ENCODE measurements at places on chromosomes 7 and 10.

- DNase-seq, result no peak
Observed at GRCh38 chr7:16627236-16627635, 18.3 kb downstream of the ANKMY2 start.

DNA sequence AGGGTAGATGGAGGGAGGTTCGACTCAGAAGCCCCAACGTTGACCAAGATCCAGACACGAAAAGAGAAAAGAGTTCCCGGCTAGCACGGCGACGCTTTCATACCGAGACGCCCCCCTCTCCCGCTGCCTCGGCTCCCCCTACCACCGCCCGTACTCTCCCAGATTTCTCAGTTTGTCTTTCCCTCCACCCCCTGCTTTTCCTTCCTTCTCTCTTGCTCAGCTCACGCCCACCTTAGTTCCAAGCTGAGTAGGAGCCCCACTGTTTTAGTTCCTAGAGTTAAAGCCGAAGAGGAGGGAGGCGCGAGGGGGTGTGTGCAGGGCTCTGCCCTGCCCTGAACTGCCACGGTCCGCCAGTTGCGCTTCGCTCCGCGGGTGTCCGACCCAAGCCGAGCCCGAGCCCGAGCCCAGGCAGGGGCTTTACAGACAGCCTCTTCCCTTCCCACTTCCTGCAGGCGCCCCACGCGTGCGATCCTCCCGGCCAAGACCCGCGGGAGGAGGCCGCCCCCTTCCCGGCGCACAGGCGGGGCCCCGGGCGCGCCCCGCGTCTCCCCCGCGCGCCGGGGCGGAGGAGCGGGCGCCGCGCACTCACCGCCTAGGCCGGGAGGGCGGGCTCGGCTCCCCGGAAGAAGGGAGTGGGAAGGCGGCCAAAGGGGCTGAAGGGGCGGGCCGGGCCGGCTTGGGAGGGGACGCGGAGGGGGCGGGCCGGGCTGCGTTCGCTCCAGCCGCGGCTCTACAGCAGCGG lies at the start of gene EPHB6:
TSS of gene EPHB6 (plus strand) at position 705 of the 742 bp plus-strand sequence. CDS start 8,152 bp downstream, outside the sequence.
- no peak for DNase-seq

- no peak for DNase-seq
Observed at GRCh38 chr10:51230887-51231585, 156.7 kb downstream of the PRKG1 start.

DNA sequence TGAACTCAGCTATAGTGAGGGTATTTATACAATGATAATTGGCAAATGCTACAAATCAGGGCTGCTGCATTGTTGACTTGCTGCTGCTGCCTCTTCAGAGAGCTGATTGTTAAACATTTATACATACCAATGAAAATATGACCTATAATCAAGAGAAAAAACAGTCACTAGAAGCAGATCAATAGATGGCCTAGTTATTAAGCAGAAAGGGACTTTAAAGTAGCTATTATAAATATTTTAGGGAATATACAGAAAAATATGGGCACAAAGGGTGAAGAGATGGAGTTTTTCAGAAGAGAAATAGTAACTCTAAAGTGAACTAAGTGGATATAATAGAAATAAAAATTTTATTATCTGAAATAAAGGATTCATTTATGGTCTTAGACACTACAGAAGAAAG lies 14.4 kb upstream of the UNC5B start:
- no peak for DNase-seq

- no peak for DNase-seq
Observed at GRCh38 chr10:104897696-104898095, 256.6 kb downstream of the SORCS3 start.

GRCh38 chr7:88217675-88218428 lies 2.0 kb downstream of the SRI start:
- no peak for DNase-seq

DNA sequence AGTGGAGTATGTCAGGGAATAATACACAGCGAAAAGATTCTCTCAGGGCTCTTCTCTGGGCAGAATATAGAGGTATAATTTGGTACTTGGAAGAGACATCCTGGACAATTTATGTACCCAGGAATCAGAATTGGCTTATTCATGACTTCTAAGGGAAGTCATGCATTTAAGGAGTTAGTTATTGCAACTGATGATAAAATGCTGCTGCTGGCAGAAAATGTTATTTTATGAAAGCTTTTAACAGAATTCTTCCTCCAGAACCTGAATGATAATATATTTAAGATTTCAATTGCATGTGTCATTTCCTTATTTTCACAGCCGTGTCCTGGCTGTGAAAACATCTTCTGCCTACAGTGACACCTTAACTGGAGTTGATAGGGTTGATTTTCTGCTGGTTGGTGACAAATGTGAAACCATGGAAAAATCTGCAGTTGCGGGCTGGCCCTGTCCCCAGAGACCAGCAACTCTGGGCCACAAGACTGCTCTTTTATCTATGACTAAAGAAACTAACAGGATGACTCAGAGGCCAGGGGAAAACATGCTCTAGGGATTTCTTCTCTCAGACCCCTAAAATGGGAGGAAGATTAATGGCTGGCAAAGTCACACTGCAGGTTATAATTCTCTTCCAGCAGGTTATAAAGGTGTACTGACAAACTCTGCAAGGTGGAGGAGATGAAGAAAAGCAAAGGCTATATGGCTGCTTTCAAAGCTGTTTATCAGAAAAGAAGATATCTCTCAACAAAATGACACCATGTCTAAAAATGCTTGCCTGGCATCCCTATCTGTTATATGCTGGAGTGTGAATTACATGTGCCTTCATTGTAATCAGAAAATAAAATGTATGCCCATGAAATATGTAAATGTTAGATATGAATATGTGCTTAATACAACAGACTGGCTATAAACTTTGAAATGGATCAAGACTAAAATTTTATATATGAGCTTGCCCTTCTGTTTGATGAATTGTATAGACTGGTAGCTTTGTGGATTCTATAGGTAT lies 12.1 kb upstream of the TRUB1 start:
- no peak for DNase-seq

DNA sequence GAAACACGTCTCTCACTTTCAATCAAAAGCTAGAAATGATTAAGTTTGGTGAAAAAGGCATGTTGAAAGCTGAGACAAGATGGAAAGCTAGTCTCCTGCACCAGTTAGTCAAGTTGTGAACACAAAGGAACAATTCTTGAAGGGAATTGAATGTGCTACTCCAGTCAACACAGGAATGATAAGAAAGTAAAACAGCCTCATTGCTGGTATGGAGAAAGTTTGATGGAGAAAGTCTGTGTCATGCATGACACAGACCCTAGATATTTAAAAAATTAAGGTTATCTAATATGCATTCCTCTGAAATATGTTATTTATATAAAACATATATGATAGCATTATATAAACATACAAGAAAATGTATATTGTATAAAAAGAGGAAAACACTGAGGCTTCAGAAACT lies 699.4 kb upstream of the FZD8 start:
- DNase-seq, result no peak

DNA sequence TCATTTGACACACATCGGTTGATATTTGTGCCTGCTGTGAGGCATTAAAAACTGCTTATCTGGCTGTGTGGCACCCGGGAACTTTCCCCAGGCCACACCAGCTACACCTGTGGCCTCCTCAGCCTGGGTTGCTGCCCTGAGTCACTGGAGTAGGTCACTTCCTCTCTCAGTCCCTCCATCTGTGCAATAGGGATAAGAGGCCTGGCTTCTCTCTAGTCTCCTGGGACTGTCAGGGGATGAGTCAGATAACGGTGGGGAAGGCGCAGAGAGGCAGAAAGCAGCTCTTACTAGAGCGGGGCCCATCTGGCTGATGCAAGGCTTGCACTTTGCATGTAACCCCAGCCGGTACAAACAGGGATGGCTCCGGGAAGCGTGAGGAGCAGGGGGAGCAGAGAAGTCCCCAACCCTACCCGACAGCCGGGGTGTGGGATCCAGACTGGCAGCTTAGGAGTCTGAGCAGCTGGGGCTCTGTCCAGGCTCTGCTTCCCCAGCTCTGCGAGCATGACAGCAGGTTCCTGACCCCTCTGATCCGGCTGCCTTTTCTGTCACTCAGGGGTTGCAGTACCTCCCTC lies 34.0 kb downstream of the DNAJB12 start:
- DNase-seq, result peak; percentile 42

GRCh38 chr10:3538656-3539531 lies 246.1 kb downstream of the KLF6 start:
- DNase-seq, result no peak

GRCh38 chr7:44883961-44884620 lies 1.2 kb downstream of the PURB start:
- DNase-seq, result no peak

DNA sequence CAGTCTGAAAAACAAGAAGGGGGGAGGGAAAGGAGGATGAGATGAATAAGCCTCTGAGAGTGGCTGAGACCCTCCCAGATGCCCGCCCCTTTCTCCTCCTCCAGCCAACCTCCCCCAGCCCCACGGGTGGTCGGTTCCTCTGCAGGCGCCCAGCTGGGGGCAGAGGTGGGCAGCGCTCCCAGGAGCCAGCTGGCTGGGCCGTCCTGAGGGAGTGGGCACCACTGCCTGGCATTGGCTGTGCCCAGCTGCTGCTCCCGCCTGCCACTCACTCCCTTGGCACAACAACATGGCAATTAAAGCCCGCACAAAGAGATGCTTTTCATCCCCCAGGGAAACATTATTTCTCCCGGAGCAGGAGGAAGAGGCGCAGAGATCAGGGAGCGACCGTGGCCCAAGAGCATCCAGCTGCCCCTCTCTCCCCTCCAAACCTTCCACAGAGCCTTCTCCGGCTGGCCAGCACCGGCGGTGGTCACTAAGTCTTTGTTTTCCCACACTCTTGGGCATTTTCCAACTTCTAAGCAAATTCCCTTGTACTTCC lies 107.2 kb downstream of the SPDYE5 start:
- DNase-seq, result no peak

DNA sequence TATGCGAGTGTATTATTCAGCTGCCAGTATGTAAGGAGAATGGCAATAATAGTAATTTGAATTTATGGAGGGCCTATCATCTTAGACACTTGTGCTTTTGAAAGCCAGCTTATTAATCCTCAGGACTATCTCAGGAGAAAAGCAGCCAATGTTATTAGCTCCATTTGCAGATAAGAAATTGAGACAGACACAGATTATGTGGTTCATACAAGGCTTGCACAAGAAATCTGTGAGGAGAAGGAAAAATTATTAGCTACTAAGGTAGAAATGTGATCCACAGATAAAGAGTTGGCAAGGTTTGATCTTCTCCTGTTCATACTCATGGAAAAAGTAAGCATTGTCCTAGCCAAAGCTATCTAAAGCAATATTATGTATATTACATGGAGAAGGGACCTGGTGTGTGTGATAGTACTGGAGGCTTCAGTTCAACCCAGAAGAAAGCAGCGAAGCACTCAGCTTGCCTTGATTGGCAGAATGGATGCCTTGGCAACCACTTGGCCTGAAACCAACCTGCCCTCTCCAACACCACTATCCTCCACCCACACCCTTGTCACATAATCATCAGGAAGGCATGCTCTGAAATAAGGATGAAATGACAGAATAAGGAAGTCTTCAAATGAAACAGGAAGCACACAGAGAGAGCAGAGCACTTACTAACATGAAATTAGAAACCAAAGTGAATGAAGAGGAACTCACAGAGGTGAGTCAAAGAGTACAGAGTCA lies 18.0 kb downstream of the MACC1 start:
- DNase-seq, result no peak

- no peak for DNase-seq
Observed at GRCh38 chr10:45253183-45253914, 62.1 kb downstream of the OR13A1 start.

DNA sequence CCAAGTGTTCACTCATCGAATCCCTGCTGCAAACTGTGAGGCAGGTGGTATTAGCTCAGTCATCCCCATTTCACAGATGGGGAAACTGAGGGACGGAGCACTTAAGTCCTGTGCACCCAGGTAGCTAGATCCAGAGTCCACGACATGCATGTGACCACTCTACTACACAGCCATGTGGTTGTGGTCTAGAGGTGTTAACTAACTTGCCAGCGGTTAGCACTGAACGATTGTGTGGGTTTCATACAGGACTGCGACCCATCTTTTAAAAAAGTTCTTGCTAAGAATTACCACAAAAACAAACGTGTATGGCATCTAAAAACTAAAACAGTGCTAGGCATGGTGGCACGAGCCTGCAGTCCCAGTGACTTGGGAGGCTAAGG lies 16.1 kb upstream of the ABCC2 start:
- DNase-seq, result no peak

DNA sequence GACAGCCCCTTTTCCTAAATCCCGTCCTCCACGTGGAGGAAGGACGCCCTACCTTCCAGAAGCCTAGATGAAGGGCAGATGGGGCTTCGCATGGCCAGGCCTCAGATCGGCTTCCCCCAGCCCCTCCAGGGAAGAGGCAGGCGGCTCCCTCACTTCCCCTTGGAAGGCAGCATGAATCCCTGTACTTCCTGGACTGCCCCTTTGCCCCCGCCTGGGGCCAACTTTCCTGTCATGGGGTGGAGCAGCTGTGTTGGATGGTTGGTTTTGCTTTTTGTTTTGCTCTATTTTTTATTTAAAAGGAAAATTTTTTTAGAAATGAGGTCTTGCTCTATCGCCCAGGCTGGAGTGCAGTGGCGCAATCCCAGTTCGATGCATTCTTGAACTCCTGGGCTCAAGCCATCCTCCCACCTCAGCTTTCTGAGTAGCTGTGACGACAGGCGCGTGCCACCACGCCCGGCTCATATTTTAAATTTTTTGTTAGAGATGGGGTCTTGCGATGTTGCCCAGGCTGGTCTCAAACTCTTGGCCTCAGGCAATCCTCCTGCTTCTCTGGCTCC lies 27.2 kb downstream of the GTF2IRD1 start:
- DNase-seq, result no peak

DNA sequence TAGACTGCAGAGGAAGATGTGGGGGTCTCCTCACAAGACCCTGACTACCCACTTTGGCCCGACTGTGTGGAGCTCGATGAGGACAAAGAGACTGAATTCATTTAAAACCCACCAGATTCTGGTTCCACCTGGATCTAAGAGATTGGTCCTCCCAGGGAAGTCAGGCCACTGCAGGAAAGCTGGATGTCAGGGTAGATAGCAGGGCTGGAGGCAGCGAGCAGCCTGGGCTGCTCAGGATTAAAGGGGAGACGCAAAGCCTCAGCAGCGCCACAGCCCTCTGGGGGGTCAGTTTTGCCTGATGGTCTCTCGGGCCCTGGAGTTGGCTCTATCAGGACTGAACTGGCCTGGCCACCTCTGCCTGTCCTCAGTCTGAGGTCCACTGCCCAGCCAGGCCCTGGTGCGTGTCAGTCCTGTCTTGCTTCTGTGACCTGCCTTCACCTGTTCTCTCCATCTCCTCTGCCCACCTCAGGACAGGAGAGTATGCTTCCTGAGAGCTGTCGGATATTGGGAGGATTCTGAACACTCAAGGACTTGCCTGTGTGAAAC lies 12.2 kb upstream of the KLRG2 start:
- no peak for DNase-seq

GRCh38 chr7:30430777-30431176 lies 47.8 kb downstream of the NOD1 start:
- DNase-seq, result no peak

Data from esophagus squamous epithelium (tissue), 5 donors.